Osteoblast (primary cell): ENCODE measurements at places on chromosomes 13 and 19. TPM values are rescaled to one million over a fixed set of nuclear protein-coding genes. Genes with fewer than 3 reads are reported as not detected.

The ZNF429 gene
- total RNA-seq = 8.0 and 9.4 TPM in 2 replicates

The EEF1AKMT1 gene
- total RNA-seq = 7.6 and 8.3 TPM in 2 replicates

- DNase-seq = peak; percentile 98
Measured at GRCh38 chr19:49119411-49120324, at the start of gene PPFIA3. TSS of gene PPFIA3 (plus strand) at chr19:49119544. CDS start at chr19:49127874, 8,330 bp downstream.

GRCh38 chr13:32173881-32174280 is 141.3 kb downstream of the ZAR1L start:
- no peak for DNase-seq

GRCh38 chr13:113001241-113002140 is 32.5 kb downstream of the MCF2L start:
- DNase-seq = no peak

GRCh38 chr19:38949580-38950367 is 19.0 kb downstream of the MRPS12 start:
- peak; percentile 91 for DNase-seq

- no peak for DNase-seq
Measured at GRCh38 chr19:32061315-32061714, 284.1 kb upstream of the ZNF507 start.

GRCh38 chr13:23876265-23876664 is 12.9 kb downstream of the MIPEP start:
- no peak for DNase-seq

The ZNF69 gene
- 14.1 and 14.8 TPM in 2 replicates for total RNA-seq

The LGALS7B gene
- total RNA-seq = not detected in 2 replicates

The CYP4F2 gene
- total RNA-seq = not detected in 2 replicates

DNA sequence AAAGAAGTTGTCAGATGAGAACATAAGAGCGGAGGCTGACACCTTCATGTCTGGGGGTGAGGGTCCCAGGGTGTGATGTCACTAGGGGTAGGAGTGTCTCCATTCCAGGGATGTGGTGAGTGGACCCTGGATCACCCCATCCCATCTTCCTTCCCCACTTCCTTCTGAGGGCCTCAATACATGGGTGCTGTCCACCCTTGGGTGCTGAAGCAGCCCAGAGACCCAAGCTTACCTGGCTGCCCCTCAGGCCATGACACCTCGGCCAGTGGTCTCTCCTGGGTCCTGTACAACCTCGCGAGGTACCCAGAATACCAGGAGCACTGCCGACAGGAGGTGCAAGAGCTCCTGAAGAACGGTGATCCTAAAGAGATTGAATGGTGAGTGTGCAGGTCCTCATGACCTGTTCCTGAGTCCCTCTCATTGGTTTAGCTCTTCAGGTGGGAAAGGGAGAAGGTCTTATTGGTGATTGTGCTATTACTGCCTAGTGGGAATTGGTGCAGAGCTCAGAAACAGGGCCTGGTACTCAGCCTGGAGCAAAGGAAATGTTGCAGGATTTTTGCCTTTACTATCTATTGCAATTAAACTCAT is 37.7 kb upstream of the CYP4F8 start:
- no peak for DNase-seq

The ZNF530 gene
- 4.1 and 4.7 TPM in 2 replicates for total RNA-seq

The TMEM86B gene
- total RNA-seq = 1.5 and 2.5 TPM in 2 replicates

DNA sequence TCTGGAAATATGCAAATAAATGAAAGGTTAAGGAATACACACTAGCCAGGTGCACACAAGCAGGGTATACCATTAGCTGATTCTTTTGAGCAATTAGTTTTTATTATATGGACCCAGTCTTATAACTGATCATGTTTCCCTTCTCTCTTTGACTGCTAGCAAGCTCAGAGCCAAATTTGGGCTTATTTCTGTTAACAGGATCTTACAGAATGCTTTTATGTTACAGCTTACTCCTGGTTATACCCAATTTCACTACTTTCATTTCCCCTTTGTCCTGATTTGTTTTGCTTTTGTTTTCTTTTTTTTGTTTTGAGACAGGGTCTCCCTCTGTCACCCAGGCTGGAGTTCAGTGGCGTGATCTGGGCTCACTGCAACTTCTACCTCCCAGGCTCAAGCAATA is 12.9 kb upstream of the TPT1 start:
- no peak for DNase-seq

The ZNF90 gene
- 1.1 and 1.2 TPM in 2 replicates for total RNA-seq

The MATK gene
- total RNA-seq = not detected in 2 replicates

GRCh38 chr13:111183087-111183645 is 68.1 kb downstream of the ARHGEF7 start:
- no peak for DNase-seq

- no peak for DNase-seq
Measured at GRCh38 chr13:27793507-27794367, 1.5 kb downstream of the GSX1 start.

GRCh38 chr13:21014139-21014501 is 47.3 kb downstream of the LATS2 start:
- no peak for DNase-seq

GRCh38 chr13:113863524-113864272 is at the start of gene GAS6:
TSS of gene GAS6 (minus strand) at chr13:113864076. CDS start at chr13:113863920, 156 bp downstream.
- DNase-seq = peak; percentile 97

GRCh38 chr13:84821261-84821660 is 939.0 kb upstream of the SLITRK1 start:
- DNase-seq = no peak

The PSG3 gene
- not detected in 2 replicates for total RNA-seq

DNA sequence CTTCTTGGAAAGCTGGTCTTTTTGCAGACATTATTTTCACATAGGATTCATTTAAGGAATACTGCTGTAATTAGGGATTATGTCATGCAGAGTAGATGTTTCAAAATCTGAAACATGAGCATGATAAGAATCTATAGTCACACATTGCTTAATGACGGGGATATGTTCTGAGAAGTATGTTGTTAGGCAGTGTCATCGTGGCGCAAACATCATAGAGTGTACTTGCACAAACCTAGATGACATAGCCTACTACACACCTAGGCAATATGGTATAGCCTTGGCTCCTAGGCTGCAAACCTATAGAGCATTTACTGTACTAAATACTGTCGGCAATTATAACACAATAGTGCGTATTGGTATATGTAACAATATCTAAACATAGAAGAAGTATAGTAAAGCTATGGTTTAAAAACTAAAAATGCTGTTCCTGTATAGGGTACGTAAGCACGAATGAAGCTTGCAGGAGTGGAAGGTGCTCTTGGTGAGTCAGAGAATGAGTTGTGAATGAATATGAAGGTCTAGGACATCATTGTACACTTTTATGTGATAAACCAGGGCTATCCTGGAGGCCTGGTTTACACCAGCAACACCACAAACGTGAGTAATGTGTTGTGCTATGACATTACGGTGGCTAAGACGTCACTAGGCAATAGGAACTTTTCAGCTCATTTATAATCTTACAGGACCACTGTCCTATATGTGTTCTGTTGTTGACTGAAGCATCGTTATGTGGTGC is 283.1 kb downstream of the MTUS2 start:
- no peak for DNase-seq

- peak; percentile 21 for DNase-seq
Measured at GRCh38 chr19:16131648-16132047, 11.8 kb upstream of the HSH2D start.

DNA sequence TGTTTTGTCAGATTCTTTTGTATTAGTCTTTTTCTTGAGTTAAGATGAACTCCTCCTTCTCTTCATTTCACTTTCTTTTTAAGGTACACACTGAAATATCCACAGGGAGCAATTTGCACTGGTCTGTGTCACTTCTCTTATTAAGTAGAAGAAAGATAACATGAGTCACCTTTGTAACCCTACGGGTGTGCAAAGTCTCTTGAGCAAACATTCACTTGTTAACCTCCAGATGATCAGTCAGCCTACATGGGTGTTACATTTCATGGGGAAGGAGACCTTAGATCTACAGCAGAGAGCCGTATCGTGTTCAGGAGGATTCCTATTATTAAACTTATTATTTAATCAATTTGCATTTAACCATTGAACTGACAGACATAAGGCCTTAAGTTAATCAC is 5.1 kb downstream of the ZNF507 start:
- no peak for DNase-seq

The ADGRE3 gene
- total RNA-seq = not detected in 2 replicates

GRCh38 chr19:43465468-43466120 is at the start of gene LYPD3:
TSS of gene LYPD3 (minus strand) at chr19:43465608. CDS start at chr19:43465571, 37 bp downstream.
- peak; percentile 36 for DNase-seq
